ENCODE measurements at places on chromosomes 3 and 15. TPM values are rescaled to one million over a fixed set of nuclear protein-coding genes. Genes with fewer than 3 reads are reported as not detected.

The DUOXA1 gene
- total RNA-seq: 6.8 TPM

The EHHADH gene
- 3.1 TPM for total RNA-seq

The RAD18 gene
- 7.2 TPM for total RNA-seq

The EPHA3 gene
- 10.2 TPM for total RNA-seq

DNA sequence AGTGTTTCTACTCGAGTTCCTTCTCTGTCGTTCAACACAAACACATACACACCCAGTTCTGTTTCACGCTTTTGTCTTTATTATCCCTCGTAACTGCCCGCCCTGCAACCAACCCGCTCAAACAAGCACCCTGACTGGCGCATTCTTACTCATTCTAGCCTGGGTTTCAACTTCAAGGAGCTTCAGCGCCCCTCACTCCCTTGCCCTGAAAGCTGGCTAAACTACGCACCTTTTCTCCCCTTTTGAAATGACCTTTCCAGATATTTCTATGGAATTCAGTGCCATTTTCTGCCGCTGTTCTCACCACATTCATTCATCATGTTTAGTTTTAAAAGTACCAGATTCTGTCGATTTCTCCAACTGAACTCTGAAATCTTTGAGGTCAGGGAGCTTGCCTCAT, 653 bp upstream of the MFSD1 start:
- no peak for DNase-seq

DNA sequence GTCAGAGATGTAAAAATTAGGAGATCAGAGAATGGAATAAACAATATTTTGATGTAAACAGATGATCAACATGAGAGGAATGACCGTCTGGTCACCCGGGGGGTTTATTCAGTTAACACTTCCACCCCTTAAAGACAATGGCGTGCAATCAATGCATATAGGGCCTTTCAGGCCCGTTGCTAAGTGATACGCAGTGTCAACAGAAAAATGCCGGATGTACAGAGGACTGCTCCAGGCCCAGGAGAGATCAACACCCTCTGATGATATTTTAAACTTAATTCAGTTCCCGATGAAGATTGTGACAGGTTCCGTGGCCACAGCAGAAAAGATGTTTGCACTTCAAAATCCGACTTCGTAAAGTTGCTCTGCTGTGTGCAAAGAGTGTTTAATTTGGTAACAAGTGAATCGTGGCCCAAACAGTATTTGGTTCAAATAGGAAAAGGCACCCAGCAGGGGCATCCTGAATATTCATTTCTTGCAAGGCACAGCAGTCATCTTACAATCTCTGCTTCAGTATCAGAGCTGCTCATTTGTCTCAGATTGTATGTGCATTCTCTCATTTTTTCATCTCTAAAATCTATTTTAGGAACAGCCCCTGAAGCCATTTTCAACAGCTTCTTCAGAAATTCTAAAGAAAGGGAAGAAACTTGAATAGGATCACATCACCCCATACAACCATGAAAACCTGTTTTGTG, 72.6 kb downstream of the FOXB1 start:
- no peak for DNase-seq

DNA sequence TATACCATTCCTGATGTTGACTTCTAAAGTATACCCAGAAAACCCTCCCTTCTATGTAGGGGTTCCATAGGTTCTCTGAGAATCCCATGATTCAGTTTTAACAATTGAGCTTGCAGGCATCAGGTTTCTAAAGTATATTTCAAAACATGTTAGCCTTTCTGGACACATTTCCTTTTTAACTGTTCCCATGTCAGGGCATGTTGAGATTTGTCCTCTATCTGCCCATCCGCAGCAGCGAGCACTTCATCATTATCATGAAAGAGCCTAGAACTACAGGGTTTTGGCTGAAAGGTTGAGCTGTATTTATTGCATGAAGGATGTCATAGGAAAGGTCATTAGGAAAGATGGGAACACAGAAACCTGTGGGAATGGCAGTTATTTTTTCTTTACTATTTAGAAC, 201.1 kb upstream of the BHLHE40 start:
- no peak for DNase-seq

GRCh38 chr3:70832089-70832833, 519.8 kb upstream of the MDFIC2 start:
- peak; percentile 9 for DNase-seq

GRCh38 chr3:179149951-179150350, 1.8 kb downstream of the PIK3CA start:
- DNase-seq: no peak

Measured in thoracic aorta (tissue), 2 donors.